ENCODE measurements at places on chromosomes 3 and 15.

GRCh38 chr3:141489203-141489602, 2.4 kb downstream of the RASA2 start:
- no peak for DNase-seq

- no peak for DNase-seq
Measured at GRCh38 chr3:64919934-64920333, 232.1 kb upstream of the ADAMTS9 start.

- no peak for DNase-seq
Measured at GRCh38 chr3:23068016-23068728, 135.0 kb upstream of the UBE2E2 start.

GRCh38 chr3:160081958-160082533, 93.4 kb downstream of the IL12A start:
- DNase-seq: no peak
